CD4-positive, alpha-beta T cell treated with Interleukin-15 for 1 hour (primary cell): ENCODE measurements at places on chromosomes 2 and 18.

DNA sequence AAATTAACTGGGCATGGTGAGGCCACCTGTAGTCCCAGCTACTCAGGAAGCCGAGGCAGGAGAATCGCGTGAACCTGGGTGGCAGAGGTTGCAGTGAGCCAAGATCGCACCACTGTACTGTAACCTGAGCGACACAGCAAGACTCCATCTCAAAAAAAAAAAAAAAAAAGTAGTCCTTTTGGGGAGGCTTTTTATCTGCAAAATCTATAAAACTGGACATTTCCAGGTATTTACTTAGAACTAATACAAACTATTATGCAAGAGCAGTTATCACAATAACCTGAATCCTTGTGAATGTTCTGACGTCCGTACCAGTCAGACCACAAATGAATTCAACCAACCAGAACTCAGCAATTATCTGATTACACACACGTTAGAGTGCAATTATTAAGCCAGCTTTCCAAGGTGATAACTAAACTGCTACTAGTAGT is 8.8 kb upstream of the RAPH1 start:
- no peak for DNase-seq

DNA sequence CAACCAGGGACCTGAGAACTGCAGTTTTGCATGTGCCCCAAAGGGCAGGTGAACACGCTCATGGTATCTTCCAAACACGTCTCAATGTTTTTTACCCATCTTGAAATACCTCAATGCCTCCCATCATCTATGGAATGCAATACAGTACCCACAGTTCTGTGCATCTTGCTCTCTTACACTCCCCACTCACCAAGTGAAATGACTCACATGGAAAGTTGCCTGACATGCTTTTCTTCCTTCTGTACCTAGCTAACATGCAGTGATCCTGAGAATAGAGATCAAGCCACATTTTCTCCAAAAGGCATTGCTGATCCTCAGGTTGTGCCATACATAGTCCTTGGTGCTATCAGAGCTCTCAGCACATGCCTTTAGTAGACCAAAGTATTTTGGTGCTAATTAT is 373.9 kb downstream of the GPD2 start:
- no peak for DNase-seq

GRCh38 chr18:59033359-59033758 is 106.3 kb upstream of the SEC11C start:
- DNase-seq = no peak

- no peak for DNase-seq
Measured at GRCh38 chr2:56522605-56523089, 338.9 kb downstream of the CCDC85A start.

DNA sequence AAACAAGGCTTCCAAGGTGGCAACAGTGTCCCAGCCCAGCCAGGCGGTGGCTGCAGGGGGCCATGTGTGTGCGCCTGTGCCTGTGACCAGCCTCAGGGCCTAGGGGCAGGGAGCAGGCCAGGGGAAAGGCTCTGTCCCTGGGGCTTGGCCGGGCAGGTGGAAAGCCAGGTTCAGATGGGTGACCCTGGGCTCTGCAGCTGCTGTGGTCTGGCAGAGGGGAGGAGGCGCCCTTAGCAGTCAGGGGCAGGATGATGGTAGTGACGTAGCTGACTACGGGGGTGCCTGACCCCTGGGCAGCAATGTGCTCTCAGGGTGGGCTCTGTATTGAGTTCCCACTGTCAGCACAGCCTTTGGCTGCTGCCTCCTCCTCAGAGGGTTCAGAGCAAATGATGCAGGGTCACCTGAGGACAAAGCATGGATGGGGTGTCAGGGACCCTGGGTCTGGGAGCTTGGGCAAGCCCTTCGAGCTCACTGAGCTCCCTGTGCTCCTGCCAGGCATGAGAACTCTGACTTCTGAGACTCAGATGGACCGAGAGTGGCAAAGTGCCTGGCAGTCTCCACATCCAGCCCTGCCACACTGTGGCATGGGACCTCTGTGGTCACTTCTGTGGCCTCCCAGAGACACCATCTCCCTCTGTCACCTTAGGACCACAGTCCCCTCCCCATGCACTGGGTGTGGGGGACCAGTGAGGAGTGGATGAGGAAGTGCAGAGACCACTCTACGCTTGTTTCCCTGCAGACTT is 56.6 kb upstream of the ALPP start:
- no peak for DNase-seq

- DNase-seq = no peak
Measured at GRCh38 chr2:231364961-231365810, 30.3 kb upstream of the B3GNT7 start.

- no peak for DNase-seq
Measured at GRCh38 chr18:78878335-78878734, 101.3 kb upstream of the SALL3 start.

GRCh38 chr18:54948350-54948837 is 10.9 kb downstream of the CCDC68 start:
- DNase-seq = no peak

DNA sequence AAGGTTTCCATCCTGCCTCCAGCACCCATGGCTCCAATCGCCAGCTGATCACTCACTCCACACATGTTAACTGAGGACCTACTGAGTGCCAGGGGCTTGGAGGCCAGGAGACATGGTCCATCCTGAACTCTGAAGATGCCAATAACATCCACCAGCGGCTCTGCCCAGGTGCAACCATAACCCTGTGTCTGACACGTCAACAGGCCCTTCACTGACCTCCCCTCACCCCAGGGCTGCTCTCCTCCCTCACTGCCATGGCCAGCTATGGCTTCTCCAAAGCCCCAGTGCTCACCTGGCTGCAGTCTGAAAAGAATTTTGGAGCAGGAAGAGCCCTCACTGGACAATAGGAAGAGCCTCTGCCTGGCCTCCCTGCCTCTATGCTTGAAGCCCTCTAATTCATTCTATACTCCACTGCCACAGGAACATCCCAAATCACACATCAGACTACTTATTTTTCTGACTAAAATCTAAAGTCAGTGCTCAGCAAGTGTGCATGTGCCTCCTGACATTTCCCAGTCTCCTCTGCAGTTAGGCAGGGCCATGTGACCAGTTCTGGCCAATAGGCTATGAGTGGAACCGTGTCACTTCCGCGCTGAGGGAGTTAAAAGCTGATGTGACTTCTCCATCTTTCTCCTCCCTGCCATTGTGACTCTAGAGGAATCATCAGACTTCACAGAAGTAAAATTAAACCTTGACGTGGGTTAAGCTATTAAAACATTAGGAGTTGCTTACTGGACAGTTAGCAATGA is 37.2 kb downstream of the ZBTB7C start:
- DNase-seq = no peak

DNA sequence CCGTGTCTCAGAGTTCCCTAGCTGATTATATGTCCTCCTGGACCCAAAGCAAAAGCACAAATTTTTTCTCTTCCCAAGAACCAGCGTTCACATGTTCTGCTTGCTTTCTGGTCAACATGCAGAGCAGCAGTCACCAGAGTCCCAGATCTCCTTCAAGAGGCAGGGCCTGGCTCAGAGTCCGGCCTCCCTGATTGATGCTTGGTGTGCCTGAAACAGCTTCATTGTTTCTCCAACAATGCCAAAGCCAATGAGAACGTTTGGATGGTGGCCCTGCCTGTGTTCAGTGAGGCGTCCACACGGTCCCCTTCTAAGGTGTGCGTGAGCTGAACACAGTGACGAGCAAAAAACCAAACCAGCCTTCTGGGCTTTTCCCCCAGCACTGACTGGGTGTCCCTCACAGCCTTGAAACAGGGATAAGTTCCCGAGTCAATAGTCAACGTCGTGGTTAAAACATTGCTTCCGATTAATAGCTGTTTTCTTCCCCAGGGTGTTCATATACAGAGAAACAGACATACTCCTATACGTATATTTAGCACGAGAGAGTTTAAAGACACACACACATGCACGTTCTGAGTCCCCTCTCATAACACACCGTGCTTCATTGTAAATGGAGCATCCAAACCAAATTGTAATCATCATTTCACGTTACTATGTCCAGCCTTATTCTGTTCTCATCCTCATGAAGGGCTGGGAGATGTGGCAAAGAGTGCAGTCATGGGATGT is 19.3 kb upstream of the POU3F3 start:
- DNase-seq = no peak

GRCh38 chr2:238146884-238147544 is 8.5 kb downstream of the KLHL30 start:
- DNase-seq = no peak

DNA sequence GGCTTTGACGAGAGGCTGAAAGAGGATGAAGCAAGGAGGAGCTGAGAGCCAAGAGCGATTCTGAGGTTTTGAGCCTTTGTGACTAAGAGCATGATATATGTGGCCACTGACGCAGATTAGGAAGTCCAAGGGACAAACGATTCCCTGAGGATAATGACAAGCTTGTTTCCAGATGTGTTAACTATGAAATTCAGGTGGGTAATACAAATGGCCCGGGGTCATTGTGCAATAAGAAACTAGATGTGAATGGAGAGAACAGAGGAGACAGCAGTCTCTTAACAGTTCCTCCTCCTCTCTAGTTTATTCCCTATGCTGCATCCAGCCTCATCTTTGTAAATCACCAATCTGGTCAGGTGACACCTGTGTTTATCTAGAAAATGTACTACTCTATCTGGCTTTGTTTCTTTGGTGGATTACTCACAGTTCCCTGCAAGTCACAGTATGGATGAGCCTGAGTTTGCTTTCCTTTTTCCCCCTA is 84.2 kb downstream of the SOCS6 start:
- no peak for DNase-seq

GRCh38 chr2:65582364-65582763 is 150.0 kb upstream of the SPRED2 start:
- DNase-seq = no peak

DNA sequence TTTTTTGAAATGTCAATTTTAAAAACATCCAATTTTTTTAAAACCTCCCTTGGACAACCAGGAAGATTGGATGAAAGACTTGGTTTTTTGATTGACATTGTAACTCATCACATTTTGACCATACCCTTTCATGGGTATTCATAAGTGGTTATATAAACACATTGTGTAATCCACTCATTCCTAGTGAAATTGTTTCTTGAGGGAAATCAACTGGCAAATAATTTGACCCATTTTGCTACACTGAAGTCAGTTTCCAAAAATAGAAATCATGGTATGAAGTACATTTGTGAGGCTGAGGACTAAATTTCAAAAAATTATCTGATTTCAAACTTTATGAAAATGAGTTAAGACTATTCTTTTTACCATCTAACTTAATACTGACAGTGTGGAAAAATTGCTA is 31.5 kb downstream of the FBXO48 start:
- DNase-seq = no peak
